Heart right ventricle (tissue), 16 donors: ENCODE measurements at places on chromosomes 5 and 9. TPM values are rescaled to one million over a fixed set of nuclear protein-coding genes. Genes with fewer than 3 reads are reported as not detected.

DNA sequence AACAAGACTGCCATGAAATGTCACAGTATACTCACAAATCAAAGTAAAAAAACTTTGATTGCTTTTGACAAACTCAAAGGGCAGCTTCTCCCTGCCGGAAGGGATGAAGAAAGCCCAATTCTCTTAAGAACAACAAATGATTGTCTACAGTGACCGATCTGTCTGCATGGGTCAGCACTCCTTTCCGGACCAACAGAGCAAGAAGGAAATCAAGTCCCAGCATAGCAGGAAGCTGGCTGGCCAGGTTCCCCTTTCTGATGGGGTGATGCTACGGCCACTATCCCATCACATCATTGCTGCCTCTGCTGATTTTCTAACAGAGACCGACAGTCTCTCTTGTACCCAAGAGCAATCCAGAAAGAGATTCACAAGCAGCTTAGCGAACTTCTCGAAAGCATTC lies 692 bp downstream of the C1QTNF3 start:
- peak; percentile 16 for DNase-seq

DNA sequence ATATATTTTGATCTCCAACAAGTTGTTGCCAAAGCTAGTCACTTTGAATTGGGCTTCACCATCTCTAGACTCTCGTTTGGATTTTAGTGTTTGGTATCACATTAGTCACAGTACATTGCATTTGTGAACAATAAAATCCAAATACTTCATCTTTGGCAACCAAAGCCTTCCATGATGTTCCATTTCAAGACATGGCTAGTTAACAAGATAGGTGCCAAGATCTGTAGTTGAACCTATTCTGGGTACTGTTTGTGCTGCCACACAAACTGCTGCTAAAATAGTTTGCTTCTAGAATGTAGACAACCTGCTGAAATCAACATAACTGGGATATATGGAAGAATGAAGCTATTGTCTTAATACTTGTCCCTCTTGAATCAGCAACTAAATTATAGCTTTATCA lies 207.5 kb downstream of the LRRC70 start:
- DNase-seq = no peak

DNA sequence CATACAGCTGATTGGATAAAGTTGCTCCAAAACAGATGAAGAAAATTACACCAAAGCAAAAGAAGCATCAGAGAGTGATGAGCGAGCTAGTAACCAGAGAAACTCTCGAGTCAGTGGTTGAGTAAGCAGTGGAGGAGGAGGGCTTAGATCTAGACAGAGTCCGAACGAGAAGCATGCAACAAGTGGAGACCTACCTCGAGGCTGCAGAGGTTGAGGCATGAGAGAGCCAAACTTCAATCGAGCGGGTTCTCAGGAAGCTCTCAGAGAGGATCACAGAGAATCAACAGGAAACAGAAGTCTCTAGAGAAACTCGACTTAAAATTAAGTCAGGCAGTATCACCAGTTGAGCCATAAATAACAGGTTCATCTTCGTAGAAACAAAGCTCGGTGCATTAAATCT lies 6.1 kb downstream of the RUSC2 start:
- no peak for DNase-seq

GRCh38 chr5:57434227-57434640 lies 48.4 kb downstream of the ACTBL2 start:
- peak; percentile 29 for DNase-seq

GRCh38 chr5:94908889-94909480 lies 290.5 kb downstream of the SLF1 start:
- no peak for DNase-seq

The MVB12B gene
- total RNA-seq = 16.5 TPM

DNA sequence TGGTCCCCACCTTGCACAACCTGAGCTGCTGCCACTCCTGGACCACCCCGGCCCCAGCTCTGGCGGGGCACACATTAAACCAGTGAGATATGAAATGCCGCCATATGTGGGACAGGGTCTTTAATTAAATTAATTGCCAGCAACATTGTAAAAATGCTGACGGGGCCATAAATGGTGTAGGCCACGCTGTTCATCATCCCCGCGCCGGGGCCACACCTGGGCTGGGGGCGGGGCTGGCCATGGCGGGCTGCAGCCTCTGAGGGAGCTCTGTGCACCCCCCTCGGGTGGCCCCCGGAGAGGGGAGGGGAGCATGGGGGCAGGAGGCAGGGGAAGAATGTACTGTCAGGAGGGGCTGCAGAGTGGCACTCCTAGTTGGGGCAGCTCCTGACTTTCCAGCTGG lies 41.0 kb downstream of the UNC5A start:
- DNase-seq = no peak

DNA sequence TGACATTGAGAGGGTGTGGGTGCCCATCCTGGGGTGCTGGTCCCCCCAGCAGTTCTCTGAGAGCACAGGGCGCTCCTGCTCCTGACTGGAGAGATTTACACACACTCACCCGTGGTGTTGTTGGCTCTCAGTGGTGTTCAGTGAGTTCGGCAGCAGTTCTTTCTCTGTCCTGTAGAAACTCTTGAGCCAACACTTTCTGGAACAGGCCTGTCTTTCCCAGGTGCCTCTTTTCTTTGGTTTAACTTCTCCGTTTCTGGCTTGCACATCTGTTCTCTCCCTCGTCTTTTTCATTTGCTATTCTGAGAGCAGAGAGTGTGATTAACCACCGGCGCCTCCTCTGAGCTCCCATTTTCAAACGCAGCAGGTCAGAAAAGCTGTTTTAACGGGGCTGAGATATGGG lies 284.5 kb downstream of the IRX2 start:
- DNase-seq = no peak

DNA sequence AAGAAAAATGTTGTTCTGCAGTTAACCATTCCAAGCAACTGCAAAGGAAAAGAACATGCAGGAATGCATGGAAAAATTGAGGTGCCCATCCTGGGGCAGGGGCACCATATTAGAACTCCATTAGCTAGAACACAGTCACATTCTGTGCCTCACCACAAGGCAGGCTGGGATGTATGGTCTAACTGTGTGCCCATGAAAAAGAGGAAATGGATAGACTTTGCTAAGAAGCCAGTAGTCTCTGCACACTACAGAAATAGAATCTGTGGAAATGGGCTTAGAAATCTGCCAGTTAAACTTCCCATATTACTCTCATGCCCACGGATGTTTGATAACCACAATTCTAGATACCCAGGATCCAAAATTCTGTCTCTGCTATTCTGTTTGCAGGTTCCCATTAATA lies 423.8 kb upstream of the SMARCA2 start:
- no peak for DNase-seq

DNA sequence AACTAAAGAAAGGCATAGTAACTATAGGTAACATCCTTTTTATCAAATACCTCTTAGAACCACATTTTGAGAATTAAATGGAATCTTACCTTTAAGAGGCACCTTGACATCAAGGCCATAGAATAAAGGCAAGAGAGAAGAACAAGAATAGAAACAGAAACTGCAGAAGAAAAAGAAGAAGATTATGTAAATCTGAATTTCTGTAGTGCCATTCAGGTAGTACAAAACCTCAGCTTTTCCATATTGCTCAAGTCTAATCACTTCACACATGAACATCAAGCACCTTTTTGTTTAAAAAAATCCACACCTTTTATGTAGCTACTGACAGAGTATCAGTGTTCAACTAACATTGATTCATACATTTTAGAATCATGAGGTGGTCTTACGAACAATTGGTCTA lies 91.8 kb upstream of the DPYSL3 start:
- DNase-seq = no peak

The ECSCR gene
- total RNA-seq = 16.3 TPM

- no peak for DNase-seq
Measured at GRCh38 chr5:59333416-59333815, 560.1 kb downstream of the PDE4D start.

The IL9 gene
- total RNA-seq = not detected

DNA sequence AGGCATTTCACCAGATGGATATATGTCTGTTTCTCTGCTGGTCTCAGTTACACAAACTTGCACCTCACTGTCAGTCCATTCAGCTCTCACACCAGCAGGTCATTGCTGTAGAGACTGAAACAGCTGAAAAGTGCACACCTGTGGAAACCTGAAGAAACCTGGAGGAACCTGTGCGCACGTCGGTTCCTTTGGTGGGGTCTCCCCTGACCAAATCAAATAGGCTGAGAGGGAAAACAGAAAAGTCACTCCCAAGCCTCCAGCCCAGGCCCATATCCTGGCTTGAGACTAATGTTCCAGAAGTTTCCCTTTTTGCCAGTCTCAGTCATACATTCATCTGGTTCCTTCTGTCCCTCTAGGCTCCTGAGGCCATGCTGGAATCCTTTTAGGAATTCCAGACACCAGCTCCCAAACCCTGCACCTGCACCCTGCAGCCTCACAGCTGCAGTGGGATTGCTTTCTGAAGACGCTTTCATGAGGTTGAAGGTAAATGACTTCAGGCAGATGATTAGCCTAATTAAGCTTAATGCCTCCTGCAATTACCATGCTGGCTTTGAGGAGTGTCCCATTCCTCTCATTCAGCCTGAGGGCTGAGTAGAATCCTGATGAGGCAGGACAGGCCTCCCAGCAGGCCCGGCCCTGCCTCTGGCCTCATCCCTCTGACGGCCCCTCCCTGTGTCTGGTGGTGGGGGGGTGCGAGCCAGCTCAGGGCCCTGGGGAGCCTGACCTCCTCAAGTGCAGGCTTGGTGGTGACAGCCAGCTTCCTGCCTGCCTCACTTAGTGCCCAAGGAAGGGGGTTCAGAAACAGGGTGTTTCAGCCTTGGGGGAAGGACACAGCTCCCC lies 24.3 kb upstream of the CXCL14 start:
- DNase-seq = no peak

GRCh38 chr5:122101636-122102285 lies 23.7 kb upstream of the LOX start:
- DNase-seq = no peak

The SPINK1 gene
- total RNA-seq = 1.8 TPM

DNA sequence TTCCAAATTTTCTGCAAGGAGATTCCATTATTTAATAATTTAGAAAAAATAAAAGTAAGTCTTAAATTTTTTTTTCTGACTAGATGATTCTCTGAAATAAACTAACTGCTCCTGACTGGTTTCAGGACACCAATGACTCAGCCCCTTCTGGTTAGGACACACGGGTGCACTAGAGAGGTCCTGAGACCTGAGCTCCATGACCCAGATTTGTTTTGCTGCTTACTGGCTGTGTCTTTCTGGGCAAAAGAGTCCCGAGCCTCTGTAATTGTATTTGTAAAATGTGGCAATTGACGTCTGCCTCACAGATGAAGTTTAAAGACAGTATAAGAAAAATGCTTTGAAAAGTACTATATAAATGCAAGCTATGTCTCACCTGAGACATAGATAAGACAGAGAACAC lies 89.1 kb downstream of the SLC24A2 start:
- no peak for DNase-seq

DNA sequence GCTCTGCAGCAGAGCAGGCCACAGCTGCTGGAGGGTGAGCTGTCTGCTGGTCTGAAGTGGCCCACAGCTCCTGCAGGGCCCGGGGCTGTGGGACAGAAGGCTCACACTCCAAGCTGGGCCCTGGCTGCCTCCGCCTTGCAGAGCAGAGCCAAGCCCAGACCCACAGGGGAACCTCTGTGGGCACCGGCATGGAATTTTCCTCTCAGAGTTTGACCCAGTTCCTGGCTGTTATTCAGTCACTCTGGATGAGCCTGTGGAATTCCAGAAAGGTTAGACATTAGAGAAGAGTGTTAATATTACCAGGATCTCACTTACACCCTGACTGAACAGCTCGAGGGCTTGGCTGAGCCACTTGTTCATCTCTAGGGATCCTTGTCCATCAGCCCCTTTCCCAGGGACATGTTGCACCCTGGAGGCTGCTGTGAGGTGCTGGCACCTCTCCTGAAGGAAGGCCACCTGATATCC lies 17.5 kb downstream of the IL9 start:
- no peak for DNase-seq

DNA sequence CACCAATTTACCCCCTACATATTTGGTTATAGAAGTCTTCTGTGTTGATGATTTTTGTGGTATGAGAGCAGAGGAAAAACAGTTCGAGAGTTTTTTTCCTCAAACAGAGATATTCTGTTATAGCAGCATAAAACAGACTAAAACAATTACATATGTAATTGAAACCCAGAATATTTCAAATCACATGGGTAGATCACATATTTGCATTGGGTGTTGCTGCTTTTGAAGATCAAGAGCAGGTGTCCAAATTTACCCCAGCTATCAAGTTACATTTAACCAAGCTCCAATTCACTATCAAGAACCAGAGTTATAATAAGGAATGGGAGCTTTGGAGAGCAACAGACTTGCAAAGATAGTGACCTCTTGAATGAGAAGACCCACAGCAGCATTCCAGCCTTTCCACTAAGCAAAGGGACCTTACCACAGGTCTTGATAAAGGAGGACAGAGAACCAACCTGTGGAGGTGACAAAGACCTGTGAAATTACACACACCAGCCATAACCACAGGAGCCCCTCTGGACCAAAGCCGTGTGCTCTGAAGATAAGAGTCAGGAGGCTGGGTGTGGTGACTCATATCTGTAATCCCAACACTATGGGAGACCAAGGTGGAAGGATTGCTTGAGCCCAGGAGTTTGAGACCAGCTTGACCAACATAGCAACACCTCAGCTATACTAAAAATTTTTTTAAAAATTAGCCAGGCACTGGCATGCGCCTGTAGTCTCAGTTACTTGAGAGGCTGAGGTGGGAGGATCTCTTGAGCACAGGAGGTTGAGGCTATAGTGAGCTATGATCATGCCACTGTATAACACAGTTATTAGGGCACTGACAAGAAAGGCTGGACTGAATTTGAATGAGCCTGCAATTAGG lies 4.0 kb upstream of the CCL28 start:
- no peak for DNase-seq

DNA sequence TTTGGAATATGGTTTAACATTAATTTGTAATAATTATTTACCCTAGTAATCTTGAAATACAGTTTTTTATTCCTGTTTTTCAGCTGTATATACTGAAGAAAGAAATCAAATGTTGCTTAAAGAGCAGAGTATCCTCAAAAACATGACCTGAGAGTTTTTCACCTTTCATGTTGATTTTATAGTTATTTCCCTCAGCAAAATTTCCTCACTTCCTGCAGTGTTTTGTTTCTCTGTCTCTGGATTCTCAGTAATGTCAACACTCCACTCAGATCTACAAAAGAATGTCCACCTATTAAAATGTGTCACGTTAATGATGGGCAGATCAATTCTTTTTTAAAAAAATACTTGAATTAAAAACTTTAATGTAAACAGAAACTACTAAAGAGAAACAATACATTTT lies 398.3 kb downstream of the ANXA1 start:
- no peak for DNase-seq

- no peak for DNase-seq
Measured at GRCh38 chr5:116371935-116372334, 202.7 kb downstream of the SEMA6A start.

DNA sequence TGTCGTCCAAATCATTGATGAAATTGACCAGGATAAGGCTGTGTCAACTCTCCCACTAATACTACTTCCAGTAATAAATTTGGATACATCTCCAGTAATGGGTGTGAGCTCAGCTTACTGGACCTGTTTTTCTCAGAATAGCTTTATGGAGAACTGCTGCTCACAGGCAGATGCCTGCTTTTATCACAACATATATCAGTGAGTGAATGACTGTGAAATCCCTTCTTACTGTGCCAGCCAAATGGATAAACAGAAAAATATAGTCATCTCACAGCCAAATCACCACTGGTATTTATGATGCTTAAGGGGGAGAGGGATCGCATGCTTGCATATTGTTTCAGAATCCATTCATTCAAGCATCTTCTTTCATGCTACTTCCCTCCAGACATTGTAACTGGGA lies 148.4 kb upstream of the PAPPA start:
- no peak for DNase-seq
